ENCODE measurements at places on chromosomes 2 and 18.

GRCh38 chr2:173397539-173397938 is 42.9 kb downstream of the CDCA7 start:
- DNase-seq = no peak

DNA sequence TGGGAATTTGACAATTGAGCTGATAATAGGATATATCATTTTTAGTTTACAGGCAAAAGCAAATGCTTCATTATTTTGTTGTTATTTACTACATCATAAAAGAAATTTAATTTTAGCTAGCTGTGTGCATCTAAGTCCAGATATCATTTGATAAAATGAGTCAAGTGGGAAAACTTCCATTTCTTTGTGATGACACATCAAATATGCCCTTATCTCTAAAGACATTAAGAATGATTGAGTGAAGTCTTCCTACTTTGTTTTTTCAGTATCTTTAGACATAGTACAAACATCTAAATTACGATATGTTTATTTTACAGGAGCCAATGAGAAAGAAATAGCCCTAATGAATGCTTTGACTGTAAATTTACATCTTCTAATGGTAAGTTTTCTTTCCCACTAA is 77.0 kb downstream of the KYNU start:
- no peak for DNase-seq

DNA sequence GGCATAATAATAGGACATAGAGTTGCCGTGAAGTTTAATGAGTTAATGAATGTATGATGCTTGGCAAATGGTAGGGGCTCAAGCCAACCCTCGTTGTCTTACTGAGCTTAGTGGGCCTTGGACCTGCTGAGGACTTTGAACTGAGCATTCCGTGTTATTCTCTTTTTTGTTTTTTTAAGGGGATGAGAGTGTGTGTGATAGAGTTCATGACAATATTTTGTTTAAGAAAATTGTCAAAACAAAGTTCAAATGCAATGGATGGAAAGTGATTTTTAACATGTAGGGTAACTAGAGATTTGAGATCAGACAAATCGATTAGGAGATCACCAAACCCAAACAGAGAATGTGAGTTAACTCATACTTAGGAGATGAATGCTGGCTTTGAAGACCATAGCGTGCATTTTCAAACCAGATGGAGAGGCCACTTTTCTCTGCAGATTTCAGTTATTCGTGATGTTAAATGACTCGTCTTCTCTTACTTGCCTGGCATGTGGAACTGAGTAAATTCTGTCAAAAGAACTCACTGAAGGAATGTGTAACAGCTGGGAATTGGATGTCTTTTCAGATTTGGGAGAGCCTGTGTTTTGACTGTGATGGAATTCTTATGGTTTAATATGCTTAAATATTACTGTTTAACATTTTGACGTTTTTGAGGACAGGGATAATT is 88.7 kb downstream of the NEDD4L start:
- DNase-seq = no peak

- no peak for DNase-seq
Measured at GRCh38 chr2:84288293-84288692, 170.8 kb downstream of the SUCLG1 start.

GRCh38 chr2:174157053-174157452 is 91.3 kb downstream of the OLA1 start:
- DNase-seq = no peak

- no peak for DNase-seq
Measured at GRCh38 chr2:65350651-65351056, 81.7 kb downstream of the SPRED2 start.

GRCh38 chr18:13315000-13315399 is 96.4 kb downstream of the LDLRAD4 start:
- no peak for DNase-seq

DNA sequence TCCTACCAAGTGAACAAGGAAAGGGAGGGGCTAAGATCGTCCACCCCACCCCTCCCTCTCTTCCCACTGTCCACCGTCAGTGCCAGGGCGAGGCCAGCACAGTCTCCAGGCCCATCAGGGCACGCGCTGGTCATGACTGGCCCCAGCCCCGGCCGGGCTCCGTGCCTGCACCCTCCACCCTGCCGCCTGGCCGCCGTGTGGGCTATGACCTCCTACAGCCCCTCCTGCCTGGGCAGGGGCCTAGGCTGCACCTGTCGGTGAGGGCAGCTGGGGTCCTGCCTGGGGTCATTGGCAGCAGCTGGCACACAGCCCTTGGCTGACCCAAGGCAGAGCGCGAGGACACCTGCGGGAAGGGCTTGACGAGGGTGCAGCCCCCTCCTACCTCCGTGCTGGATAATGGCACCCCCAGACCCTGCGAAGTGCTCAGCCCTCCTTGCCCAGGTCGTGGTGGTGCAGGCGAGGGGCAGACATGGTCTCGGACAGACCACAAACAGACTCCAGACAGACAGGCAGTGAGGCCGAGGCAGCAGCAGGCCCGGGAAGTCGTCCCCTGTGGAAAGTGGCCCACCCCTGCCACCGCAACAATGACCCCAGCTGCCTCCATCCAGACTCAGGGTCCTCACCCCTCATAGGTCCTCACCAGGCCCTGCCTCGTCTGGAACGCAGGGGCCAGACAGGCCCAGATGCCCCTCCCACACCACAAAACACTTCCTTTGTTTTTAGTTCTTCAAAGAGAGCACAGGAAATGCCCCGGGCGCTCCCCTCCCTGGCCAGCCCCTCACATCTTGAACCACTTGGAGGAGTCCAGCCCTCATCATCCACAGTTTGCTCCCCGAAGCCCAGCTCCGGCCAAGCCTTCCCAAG is 43.1 kb upstream of the GPC1 start:
- no peak for DNase-seq

GRCh38 chr2:202624133-202624532 is 10.6 kb upstream of the FAM117B start:
- DNase-seq = no peak

- DNase-seq = no peak
Measured at GRCh38 chr2:72826156-72826477, 284 bp upstream of the EXOC6B start.

- DNase-seq = no peak
Measured at GRCh38 chr2:17971531-17972125, 93.2 kb downstream of the KCNS3 start.

DNA sequence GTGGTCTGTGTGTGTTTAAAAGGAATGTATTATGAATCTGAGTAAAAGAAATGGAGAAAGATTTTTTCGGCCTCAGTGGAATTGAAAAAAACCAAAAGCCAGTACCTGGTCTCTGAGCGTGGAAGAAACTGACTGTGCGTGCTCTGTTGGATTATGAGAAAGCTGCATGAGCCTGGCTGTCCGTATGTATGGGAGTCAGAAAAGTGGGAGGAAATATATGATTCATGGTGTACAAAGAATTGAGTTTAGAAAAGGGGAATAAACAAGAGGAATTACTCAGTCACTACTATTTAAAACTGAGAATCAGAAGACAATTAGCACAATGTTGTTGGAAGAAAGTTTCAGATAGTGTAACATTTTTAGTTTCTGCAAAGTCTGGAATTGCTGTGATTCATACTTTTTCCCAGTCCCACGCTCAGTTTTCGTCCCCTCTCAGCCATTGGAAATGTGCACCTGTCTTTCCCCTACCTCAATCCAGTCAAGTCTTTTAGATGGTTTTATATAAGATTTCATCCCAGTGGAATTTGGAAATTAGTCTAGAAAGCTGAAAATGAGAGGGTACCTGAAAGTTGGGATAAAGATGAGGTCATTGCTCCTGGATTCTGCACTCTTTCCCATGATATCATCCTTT is 66.4 kb upstream of the CHMP1B start:
- no peak for DNase-seq

DNA sequence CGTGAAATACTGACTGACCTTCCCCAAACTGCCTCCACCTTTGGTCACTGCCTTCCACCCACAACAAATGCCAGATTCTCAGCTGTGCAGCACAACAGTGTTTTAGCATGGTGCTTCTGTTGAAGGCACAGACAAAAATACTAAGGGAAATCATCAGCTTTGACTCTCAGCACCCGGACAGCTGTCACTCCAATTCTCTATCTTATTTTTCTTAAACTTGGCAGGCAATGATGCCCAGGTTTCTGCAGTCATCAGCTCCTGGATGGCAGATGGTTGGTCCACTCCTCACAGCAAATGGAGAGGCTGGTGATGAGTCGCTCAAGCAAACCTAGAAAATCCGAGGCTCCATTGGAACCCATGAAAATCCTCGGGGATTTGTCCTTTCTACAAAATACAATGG is 2.9 kb upstream of the FAM124B start:
- no peak for DNase-seq

DNA sequence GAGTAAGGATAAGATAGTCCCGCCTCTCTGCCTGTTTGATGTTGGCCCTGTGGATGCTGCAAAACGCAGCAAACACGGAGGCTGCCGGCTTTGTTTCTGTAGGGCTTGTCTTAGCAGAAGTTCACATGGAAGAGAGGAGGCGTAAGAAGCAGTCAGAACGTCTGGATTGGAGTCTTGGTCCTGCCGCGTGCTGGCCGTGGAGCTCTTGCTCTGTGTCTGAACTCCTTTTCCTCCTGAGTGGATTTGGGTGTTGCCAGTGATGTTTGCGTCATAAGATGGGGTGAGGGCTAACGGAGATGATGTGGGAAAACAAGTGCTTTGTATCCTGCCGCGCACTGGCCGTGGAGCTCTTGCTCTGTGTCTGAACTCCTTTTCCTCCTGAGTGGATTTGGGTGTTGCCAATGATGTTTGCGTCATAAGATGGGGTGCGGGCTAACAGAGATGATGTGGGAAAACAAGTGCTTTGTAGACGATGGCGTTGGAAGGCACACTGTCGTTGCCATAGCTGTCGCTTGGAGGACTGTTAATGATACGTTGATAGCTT is 240.9 kb downstream of the AGAP1 start:
- DNase-seq = no peak

GRCh38 chr2:217001740-217002139 is 141.9 kb upstream of the TNP1 start:
- no peak for DNase-seq

GRCh38 chr18:74152857-74153256 is 4.5 kb downstream of the TIMM21 start:
- no peak for DNase-seq

- no peak for DNase-seq
Measured at GRCh38 chr2:237097911-237098702, 12.4 kb downstream of the COPS8 start.

- DNase-seq = no peak
Measured at GRCh38 chr2:231642631-231643494, 50.2 kb downstream of the TEX44 start.

DNA sequence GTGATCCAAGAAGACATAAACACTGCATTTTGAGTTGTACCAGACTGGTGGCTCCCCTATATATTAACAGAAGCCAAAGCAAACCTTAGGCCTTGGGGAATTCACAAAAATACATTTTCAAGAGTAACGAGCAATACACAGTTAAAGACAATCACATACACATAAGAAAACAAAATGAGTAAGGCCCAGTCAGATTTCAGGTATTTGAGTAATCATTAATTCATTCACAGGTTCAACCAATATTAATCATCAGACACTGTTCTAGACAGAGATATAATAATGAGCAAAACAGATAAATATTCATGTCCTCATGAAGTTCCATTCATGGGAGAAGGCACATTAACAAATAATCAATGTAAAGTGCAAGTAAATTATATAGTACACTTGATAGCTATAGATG is 9.6 kb downstream of the STPG4 start:
- no peak for DNase-seq

- no peak for DNase-seq
Measured at GRCh38 chr2:152068226-152068625, 30.6 kb downstream of the CACNB4 start.

DNA sequence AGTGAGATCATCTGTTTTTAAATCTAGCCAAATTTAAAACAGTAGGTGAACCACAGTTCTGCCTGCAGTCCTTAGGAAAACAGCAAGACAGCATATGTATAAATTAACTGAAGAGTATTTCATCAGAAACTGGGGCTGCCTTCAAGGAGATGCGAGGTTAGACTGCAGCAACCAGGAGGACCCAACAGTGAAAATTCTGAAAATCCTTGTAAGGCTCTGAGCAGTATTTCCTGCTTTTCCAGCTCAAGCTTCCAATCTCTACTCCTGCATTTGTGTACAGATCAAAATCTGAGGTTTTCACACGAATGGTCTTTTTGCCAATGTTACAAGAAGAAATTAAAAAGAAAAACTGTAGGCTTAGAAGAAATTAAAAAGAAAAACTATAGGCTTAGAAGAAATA is 43.7 kb downstream of the CERKL start:
- no peak for DNase-seq

GRCh38 chr18:51053814-51054213 is 23.8 kb downstream of the SMAD4 start:
- peak; percentile 33 for DNase-seq

DNA sequence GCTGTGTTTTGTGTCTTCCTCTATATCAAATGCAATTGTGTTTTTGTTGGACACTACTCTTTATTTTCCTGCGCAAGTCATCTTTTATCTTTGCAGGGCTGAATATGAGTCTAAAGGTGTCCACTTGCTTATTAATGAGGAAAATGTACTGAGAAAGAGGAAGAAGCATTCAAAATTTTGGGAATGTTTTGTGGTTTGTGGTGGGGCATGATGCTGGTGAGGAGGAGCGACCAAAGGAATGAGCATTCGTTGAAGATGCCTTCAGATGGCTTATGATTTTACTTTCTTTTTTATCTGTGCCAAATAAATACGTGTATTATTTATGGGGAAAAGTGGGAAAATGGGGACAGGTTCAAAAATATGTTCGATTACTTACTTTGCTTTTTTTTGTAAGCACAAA is 63.9 kb upstream of the SMIM21 start:
- DNase-seq = no peak

GRCh38 chr2:60318544-60318943 is 234.9 kb downstream of the BCL11A start:
- no peak for DNase-seq

DNA sequence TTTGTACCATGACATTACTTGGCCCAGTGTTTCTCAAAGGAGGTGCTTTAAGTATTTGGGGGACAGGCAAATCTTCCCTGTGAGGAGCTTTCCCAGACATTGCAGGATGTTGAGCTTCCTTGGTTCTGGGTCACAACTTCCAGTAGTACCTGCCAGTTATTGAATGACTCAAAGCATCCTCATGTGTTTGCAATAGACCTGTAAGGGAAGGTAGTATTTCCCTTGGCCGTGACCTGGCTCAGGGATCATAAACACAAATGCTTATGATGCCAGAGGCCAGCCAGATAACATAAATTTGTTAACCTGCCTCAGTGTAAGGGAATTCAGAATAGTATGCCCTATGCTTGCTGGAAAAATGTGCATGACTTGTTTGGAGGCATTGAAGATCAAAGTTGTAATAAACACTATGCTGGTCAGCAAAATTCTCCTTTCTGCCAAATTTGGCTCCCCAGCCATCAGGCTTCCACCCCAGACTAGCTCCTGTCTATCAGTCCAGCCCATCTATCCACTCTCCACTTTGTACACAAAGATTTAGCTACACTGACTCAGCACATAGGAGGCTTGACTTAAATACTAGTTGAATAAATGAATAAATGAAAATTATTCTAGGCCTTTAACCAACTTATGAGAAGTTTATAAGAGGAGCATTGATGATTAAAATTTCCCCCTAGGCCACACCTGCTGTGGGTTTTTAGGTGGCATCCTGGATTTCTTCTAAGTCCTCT is 102.0 kb upstream of the EFEMP1 start:
- DNase-seq = no peak

DNA sequence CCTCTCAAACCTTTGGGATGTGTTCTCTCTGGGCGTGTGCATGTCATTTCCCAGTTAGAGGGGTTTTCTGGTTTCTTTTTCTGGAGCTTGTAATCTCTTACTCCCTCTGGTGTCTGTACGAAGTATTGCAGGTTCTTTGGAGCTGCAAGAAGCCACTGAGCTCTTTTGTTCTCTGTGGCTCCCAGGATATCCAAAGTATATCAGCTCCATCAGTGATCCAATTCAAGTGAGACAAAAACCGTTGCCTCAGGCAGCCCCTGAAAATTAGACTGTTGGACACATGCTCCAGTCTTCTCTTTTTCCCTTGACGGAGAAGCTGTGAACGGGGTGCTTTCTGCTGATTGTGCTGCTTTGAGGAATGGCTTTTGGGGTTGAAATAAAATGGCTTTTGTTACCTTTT is 59.0 kb upstream of the LDLRAD4 start:
- peak; percentile 48 for DNase-seq
